Esophagus muscularis mucosa (tissue), 4 donors: ENCODE measurements at places on chromosomes 6 and 20. TPM values are rescaled to one million over a fixed set of nuclear protein-coding genes. Genes with fewer than 3 reads are reported as not detected.

Gene MEI4
- total RNA-seq: 0.39 TPM

Gene CST7
- total RNA-seq: 1.5 TPM

Gene ZNF391
- total RNA-seq: 2.8 TPM

Gene SDCBP2
- total RNA-seq: 3.8 TPM

Gene TMEM74B
- 1.7 TPM for total RNA-seq

DNA sequence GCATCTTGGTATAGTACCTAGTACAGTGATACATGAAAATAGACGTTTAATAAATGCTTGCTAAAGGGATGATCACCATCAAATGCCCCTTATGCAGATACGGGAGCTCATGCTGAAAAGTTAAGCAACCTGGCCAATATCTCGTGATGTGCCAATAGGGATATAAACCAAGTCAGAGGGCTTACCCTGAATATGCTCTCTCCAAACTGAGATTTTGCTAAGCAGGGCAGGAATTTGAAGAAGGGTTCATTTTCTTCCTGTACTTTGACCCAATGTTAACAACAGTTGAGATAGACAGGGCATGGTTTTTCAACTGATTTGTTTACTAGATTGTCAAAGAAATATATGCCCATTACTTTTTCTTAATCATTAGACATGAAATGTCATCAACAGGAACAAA is 219.3 kb upstream of the PREP start:
- H3K36me3 ChIP-seq: no peaks in the 10 kb centered on the region
- no peaks in the 10 kb centered on the region for H3K27me3 ChIP-seq
- no peak for DNase-seq
- no peak overlapping the region for H3K27ac ChIP-seq

DNA sequence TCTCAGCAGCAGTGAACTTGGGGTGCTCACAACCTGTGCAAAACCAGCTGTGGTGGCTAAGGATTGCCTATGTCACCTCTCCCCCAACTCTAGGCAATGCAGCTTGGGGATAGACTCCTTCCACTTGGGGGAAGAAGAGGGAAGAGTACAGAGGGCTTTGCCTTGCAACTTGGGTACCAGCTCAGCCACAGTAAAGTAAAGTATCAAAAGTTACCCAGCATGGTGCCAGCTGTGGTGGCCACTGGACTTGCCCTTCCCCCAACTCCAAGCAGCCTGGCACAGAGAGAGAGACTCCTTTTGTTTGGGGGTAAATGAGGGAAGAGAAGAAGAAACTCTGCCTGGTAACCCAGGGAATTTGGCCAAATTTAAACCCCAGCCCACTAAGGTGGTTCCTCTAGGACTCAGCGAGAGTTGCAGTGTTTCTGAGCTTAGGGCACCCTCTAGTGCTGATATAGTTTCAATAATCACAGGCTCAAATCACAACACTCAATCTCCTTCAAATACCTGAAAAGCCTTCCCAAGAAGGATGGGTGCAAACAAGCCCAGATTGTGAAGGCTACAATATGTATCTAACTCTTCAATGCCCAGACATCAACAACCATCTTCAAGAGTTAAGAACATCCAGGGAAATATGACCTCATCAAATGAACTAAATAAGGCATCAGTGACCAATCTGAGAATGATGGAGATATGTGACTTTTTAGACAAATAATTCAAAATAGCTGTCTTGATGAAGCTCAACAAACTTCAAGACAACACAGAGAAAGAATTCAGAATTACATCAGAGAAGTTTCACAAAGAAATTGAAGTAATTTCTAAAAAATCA is 7.6 kb upstream of the DEFB129 start:
- no peaks in the 10 kb centered on the region for H3K36me3 ChIP-seq
- no peak for DNase-seq
- peaks cover 47% of the 10 kb centered on the region for H3K27me3 ChIP-seq
- no peak overlapping the region for H3K4me3 ChIP-seq
- H3K4me1 ChIP-seq: no peaks in the 10 kb centered on the region

DNA sequence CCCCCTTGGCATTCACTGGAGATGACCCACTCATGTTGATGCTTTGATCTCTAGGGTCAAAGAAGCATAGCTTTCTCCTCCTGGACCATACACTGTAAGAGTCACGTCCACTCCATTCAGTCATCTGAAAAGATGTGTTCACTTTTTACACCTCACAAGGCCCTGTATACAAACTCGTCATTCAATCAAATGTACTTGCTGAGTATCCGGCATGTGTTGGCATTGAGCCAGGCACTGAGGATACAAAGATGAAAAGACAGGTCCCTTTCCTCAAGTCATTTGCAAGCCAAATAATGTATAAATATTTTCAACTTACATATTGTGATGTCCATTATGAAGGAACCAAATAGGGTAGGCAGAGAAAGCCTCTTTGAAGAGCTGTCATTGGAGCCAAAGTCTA is 32.6 kb upstream of the CSNK2A1 start:
- no peaks in the 10 kb centered on the region for H3K27me3 ChIP-seq
- no peak overlapping the region for H3K4me3 ChIP-seq
- H3K27ac ChIP-seq: no peak overlapping the region
- H3K4me1 ChIP-seq: peaks cover 21% of the 10 kb centered on the region

- H3K4me3 ChIP-seq: peak overlapping the region; percentile 29
- no peaks in the 10 kb centered on the region for H3K36me3 ChIP-seq
- peaks cover 63% of the 10 kb centered on the region for H3K4me1 ChIP-seq
- no peaks in the 10 kb centered on the region for H3K27me3 ChIP-seq
These were observed 103.7 kb downstream of the TOX2 start for GRCh38 chr20:44018259-44018941.

DNA sequence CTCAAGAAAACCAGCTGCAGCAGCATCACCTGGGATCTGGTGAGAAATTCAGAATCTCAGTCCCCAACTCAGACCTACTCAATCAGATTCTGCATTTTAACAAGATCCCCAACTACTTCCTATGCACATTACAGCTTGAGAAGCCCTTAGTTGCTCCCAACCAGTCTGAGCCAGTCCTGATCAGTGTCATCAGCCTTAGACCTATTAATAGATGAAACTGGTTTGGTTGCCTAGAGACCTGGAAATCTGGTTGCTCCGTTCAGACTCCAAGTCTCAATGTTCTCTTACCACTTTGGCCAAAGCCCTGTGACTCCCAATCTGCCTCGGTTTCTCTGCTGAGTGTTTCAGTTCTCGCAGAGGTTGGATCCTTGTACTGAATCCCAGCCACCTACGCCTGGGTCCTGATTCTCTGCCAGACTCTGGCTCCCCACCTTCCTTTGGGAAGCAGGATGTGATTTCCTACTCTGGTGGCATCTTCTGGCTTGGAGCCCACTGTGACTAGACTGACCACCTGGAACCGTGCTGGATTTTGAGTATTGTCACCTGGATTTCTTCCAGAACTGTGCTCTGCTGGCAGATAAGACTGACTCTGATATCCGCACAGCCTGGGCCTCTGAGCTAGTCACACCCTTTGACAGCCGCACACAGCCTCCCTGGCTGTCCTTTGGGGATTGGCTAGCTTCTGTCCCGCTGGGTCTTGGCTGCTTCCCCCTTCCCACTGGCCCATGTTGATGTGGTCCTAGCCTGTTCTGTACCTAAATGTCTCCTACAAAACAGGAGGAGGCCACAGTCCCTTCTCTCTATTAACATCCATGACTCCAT is 20.3 kb upstream of the ATXN1 start:
- H3K4me3 ChIP-seq: no peak overlapping the region
- H3K27ac ChIP-seq: no peak overlapping the region
- H3K4me1 ChIP-seq: no peaks in the 10 kb centered on the region
- no peaks in the 10 kb centered on the region for H3K36me3 ChIP-seq

DNA sequence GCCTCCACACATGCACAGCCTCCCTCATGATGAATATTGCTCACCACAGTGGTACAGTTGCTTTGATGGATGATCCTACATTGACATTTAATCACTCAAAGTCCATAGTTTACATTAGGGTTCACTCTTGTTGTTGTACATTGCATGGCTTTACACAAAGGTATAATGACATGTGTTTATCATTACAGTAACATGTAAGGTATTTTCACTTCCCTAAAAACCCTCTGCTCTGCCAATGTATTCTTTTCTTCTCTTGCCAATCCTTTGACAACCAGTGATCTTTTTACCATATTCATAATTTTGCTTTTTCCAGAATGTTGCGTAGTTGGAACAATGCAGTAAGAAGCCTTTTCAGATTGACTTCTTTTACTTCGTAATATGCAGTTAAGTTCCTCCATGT is 166.6 kb upstream of the KHDRBS2 start:
- no peak for DNase-seq
- H3K4me3 ChIP-seq: no peak overlapping the region
- no peaks in the 10 kb centered on the region for H3K27me3 ChIP-seq
- H3K27ac ChIP-seq: no peak overlapping the region
- no peaks in the 10 kb centered on the region for H3K4me1 ChIP-seq

GRCh38 chr6:29216528-29216927 is 45.8 kb downstream of the OR2J2 start:
- DNase-seq: no peak
- no peaks in the 10 kb centered on the region for H3K36me3 ChIP-seq
- no peaks in the 10 kb centered on the region for H3K4me1 ChIP-seq
- no peaks in the 10 kb centered on the region for H3K27me3 ChIP-seq
- H3K27ac ChIP-seq: no peak overlapping the region
- no peak overlapping the region for H3K4me3 ChIP-seq

DNA sequence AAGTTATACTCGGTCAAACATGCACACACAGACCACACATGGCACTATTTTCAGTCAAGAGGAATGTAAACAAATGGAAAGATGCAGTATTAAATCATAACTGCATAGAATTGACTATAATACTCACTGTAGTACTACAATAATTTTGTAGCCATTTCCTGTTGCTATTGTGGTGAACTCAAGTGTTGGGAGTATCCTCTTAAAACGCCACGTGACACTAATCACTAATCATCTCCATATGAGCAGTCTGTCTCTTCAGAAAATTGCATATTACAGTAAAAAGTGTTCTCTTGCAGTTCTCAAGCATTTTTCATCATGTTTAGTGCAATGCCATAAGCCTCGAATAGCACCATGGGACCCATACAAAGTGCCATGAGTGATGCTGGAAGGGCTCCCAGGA is 258.7 kb upstream of the ID4 start:
- no peak for DNase-seq
- H3K27me3 ChIP-seq: no peaks in the 10 kb centered on the region
- H3K36me3 ChIP-seq: no peaks in the 10 kb centered on the region
- H3K4me3 ChIP-seq: no peak overlapping the region

DNA sequence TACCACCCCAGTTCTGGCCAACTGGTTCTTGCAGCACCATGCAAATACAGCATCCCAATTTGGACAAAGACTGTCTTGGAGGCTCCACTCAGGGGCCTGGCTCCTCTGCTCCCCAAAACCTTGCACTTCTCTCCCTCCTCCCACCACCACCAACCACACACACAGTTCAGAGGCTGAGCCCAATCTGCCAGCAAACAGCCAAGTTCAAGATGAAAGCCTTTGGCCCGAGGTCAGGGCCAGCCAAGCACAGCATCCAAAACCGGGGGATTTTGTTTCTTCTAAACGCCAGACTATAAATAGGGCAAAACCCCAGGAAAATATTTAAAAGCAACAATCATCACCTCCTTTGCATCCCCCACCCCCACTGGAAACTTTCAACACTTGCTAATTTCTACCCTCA is 5.7 kb downstream of the KCNK5 start:
- no peak overlapping the region for H3K4me3 ChIP-seq
- H3K27ac ChIP-seq: no peak overlapping the region
- no peaks in the 10 kb centered on the region for H3K36me3 ChIP-seq
- DNase-seq: no peak
- H3K27me3 ChIP-seq: no peaks in the 10 kb centered on the region

- DNase-seq: no peak
- H3K27me3 ChIP-seq: no peaks in the 10 kb centered on the region
- no peaks in the 10 kb centered on the region for H3K36me3 ChIP-seq
- no peak overlapping the region for H3K4me3 ChIP-seq
- H3K4me1 ChIP-seq: peaks cover 23% of the 10 kb centered on the region
- H3K27ac ChIP-seq: no peak overlapping the region
These were observed 126.4 kb downstream of the LY86 start for GRCh38 chr6:6714953-6715352.

- H3K4me3 ChIP-seq: no peak overlapping the region
- no peak for DNase-seq
- H3K27me3 ChIP-seq: no peaks in the 10 kb centered on the region
- H3K27ac ChIP-seq: no peak overlapping the region
- H3K4me1 ChIP-seq: peaks cover 15% of the 10 kb centered on the region
- H3K36me3 ChIP-seq: no peaks in the 10 kb centered on the region
These were observed 223.7 kb downstream of the GMDS start for GRCh38 chr6:2021713-2022125.

GRCh38 chr6:28081486-28081751 is 1.1 kb downstream of the ZNF165 start:
- peaks cover 12% of the 10 kb centered on the region for H3K4me1 ChIP-seq
- peaks cover 9% of the 10 kb centered on the region for H3K36me3 ChIP-seq
- no peaks in the 10 kb centered on the region for H3K27me3 ChIP-seq
- peak overlapping the region; percentile 88 for H3K27ac ChIP-seq

GRCh38 chr6:26157251-26158075 is 70.2 kb downstream of the HFE start:
- H3K27me3 ChIP-seq: no peaks in the 10 kb centered on the region
- H3K4me1 ChIP-seq: peaks cover 30% of the 10 kb centered on the region
- peak overlapping the region; percentile 59 for H3K4me3 ChIP-seq
- no peaks in the 10 kb centered on the region for H3K36me3 ChIP-seq

DNA sequence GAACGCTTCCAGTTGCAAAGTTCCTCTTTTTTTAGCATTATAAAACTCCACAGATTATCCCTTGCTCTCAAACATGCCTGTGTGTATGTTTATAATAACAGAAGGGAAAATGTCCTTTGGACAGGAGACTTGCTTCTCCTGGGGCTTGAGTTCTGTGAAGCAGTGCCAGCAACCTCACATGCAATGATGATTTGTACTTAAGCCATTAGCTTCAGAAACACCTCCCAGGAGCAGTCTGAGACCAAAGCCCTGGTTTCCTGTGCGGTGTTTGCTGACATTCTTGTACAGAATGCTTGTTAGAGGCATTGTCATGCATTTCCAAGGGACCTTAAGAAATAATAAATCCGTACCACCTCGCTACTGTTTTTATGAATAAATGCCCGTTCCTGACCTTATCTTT is 752.8 kb downstream of the CBLN4 start:
- H3K4me1 ChIP-seq: peaks cover 25% of the 10 kb centered on the region
- H3K27ac ChIP-seq: no peak overlapping the region
- no peaks in the 10 kb centered on the region for H3K36me3 ChIP-seq
- DNase-seq: no peak
- H3K27me3 ChIP-seq: no peaks in the 10 kb centered on the region
- no peak overlapping the region for H3K4me3 ChIP-seq

DNA sequence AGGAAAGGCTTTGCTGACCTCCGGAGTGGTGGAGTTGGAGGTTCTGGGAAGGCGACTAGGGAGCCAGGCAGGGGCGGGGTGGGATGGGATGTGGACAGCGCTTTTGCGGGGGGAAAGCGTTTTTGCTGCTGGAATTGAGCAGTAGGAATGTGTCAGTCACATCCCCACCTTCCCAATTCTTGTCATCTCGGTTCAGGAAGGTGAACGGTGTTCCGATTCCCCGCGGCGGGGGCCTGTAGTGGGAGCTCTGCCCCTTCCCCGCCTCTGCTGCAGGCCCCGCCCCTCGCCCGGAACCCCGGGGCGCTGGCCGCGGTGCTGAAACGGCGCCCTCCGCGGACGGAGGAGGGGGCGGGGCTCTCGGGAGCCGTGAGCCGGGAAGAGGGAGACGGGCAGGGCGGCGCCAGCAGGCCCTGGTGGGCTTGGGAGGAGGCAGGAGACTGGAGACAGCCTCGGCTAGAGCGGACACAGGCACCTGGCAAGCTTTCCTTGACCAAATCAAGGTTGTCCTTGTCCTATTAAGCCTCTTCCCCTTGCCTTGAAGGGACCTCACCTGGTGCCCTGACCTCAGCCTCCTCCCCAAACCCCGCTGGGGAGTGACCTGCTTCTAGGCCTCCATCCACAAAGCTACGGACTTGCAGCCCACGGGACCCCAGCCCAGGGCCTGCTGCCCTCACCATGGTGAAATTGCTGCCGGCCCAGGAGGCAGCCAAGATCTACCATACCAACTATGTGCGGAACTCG is at the start of gene LHFPL5:
TSS of gene LHFPL5 (plus strand) at position 357 of the 741 bp plus-strand sequence. CDS start at position 676, 319 bp downstream.
- H3K4me3 ChIP-seq: no peak within 1 kb of the TSS
- peaks cover 9% of the 10 kb centered on the region for H3K27me3 ChIP-seq
- H3K36me3 ChIP-seq: no peaks in the 10 kb centered on the region
- no peak for DNase-seq
- H3K27ac ChIP-seq: no peak within 1 kb of the TSS
